ENCODE measurements at places on chromosomes 1 and 21.

DNA sequence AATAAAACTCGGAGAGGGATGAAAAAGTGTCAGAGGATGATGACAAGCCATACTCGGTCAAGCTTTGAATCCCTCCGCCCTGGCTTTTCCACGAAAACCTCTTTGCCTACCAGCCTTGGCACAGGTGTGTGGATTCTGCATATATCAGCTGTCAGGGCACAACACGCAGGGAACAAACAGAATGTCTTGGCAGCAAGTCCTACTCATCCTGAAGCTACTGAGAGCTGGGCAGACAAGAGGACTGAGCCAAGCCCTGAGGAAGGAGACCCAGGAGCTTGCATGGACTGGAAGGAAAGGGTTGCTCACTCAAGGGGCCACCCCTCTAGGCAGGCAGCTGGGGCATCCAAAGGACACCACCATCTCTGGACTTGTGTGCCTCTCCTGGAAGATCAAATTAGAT is 132.4 kb downstream of the HMGB4 start:
- no peak for DNase-seq

DNA sequence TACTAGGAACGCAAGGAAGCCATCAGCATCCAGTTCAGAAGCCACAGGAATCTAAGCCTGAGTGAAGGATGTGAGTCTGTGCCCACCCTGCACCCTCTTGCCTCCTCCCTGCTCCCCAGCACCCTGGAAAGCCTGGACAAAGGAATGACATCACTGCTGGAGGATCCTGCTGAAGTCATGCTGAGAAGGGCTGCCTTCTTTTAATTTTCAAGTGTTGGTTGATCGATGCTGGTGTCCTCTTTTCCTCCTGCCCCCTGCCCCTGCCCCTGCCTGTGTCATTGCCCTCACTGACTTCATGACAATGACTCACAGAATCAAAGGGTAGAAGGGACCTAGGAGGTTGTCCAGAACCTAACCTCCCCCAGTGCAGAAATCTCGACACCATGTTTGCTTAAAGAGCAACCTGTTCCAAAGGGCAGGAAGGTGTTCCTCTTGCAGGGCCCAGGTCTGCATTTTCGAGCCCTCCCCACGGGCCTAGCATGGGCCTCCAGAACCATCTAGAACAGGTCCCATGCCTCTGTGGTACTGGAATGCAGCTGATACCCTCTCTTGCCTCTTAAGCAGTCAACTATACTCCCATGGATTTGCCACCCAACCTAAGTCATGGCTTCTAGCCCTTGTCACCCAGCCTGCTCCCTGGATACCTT is 9.6 kb downstream of the DHRS3 start:
- DNase-seq = no peak

- DNase-seq = no peak
Measured at GRCh38 chr1:52917156-52917555, 4.4 kb downstream of the ECHDC2 start.

DNA sequence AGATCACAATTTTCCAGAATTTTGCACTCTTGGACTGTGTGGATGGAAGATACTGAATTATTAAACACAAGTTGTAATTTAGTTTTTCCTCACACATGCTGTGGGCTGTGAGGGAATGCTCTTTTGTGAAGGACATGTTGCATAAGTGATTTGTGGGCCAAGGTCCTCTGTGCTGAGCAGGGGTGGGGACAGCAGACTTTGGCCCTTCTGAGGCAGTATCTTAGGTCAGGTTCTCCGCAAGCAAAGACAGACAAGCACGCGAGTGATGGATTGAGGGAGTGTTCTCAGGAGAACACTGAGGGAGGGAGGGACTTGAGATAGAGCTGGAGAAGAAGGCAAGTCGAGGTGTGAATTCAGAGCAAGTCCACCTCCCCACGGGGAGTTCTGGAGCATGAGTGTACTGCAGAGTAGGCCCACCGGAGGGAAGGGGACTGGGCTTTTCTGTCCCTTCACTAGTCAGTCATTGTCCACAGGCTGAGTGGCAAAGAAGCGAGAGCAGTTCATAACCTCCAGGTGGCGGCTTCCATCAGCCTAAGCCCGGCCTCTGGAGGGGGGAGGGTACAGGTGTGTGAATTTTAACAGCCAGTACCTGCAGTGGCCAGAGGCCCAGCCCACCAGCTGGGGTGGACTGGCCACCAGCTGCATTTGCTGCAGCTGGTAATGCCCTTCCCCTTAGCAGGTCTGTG is 19.1 kb upstream of the CD101 start:
- peak; percentile 75 for DNase-seq

GRCh38 chr1:22252251-22252650 is 109.4 kb upstream of the WNT4 start:
- no peak for DNase-seq

- no peak for DNase-seq
Measured at GRCh38 chr1:63101336-63101735, 221.0 kb upstream of the FOXD3 start.

- DNase-seq = no peak
Measured at GRCh38 chr1:226643177-226643576, 94.6 kb downstream of the STUM start.

DNA sequence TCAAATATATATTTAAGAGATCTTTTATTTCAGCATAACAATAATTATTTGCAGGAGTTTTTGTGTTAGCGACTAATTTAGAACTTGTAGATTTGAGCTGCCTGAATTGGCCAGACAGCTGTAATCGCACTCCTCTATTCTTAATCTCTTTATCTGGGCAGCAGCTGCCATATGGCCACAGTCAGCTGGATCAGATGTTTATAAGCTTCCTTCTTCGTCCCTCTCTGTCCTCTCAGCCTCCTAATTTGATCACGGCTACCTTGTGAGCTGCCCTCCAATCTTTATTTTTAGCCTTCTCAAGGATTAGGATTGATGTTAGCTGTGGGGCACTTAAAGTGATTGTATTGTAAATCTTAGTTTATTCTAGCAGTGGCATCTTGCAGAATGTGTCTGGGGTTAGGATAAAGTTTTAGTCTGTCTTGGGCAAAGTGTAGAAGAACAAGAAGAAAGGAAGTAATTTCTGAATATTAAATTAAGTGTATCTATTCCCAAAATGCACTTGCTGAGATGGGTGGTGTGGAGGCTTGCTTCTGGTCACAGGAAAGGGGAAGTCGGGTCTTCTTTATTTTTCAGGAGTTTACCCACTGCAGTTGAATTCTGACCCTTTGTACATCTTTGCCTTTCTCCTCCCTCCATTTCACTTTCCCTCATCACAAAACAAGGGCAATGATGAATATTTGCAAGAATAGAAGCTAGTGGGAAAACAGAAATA is 1.1 kb downstream of the ZBTB18 start:
- DNase-seq = no peak

DNA sequence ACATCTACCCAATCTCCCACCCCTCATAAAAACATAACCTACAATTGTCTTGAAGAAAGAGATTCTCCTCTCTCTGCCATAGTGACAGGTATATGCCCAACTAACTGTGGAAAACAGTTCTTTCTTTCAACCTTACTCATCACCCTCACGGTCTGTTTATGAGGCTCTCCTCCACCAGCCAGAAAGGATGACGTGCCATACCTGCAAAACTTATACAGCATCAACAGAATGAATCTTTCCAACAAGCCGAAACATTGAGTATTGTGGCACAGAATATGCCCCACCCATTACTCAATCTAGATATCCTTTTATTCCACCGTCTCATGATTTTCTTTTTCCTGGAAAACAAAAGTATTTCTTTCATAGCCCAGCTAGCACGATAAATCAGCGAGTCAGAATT is 55.7 kb downstream of the RBM11 start:
- no peak for DNase-seq

DNA sequence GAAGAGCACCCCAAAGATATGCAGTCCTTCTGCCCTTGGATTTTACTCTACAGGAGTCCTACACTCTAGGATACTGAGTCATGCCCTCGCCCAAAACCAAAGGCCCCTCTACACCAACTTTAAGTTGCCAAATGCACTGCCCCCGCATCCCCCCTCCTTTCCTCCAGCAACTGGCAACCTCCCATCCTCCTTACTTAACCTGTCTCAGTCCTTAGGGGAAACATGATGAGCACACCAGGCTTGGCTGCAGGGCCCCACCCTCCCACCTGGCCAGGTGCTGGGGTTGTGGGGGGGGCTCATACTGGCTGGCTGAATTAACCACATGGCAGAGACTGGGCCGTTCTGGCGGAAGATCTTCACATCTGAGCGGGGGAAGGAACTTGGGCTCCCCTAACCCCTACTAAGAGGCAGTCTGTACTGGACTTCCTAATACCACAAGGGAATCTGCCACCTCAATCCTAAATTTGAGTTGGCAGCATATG is 1.2 kb downstream of the HDGF start:
- peak; percentile 74 for DNase-seq

GRCh38 chr1:209552406-209553264 is 30.9 kb upstream of the CAMK1G start:
- no peak for DNase-seq

DNA sequence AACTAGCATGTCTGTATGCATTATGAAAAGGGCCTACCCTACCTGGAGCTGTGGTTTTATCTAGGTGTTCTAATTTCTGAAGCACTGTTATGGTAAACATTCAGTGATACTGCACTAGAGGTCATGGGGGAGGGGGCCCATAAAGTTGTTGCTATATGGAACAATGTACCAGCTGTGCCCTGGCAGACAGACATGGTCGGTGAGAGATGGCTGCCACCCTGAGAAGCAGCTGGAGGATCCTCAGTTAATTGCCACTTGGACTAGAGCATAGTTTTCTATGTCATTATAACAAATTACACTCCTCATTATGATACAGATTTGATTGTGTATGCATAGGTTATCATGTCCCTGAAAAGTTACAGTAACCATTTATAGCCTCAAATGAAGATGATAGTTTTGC is 45.4 kb downstream of the ILDR2 start:
- DNase-seq = no peak

- DNase-seq = peak; percentile 57
Measured at GRCh38 chr1:178938959-178939317, 68.1 kb upstream of the ANGPTL1 start.

- DNase-seq = no peak
Measured at GRCh38 chr1:209733409-209734192, 22.3 kb upstream of the TRAF3IP3 start.

DNA sequence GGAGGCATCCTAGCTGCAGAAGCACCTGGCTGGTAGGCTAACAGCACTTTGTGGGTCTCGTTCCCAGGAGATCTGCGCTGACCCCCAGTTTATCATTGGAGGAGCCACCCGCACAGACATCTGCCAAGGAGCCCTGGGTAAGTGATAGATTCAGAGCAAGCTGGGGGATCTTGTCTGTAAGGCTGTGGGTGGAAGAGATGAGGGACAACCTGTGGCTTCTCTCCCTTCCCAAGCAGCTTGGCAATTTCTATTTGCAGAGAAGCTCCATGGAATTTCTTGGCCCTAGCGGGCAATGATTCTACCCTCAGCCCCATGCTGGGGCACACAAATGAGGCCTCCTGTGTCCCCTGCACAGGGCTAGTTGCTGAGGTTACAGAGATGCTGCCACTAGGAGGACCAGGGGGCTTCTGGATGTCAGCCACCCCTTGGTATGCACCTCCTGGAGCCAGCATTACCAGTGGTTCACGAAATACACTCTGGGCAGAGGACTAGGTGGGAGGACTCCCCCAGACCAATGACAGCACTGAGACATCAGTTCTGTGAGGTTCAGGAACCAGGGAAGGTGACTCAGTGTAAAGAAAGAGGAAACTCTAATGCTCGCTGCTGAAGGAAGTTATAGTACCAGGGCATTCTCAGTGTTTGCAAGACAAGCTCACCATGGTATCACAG is 5.5 kb downstream of the CAPN2 start:
- DNase-seq = no peak

DNA sequence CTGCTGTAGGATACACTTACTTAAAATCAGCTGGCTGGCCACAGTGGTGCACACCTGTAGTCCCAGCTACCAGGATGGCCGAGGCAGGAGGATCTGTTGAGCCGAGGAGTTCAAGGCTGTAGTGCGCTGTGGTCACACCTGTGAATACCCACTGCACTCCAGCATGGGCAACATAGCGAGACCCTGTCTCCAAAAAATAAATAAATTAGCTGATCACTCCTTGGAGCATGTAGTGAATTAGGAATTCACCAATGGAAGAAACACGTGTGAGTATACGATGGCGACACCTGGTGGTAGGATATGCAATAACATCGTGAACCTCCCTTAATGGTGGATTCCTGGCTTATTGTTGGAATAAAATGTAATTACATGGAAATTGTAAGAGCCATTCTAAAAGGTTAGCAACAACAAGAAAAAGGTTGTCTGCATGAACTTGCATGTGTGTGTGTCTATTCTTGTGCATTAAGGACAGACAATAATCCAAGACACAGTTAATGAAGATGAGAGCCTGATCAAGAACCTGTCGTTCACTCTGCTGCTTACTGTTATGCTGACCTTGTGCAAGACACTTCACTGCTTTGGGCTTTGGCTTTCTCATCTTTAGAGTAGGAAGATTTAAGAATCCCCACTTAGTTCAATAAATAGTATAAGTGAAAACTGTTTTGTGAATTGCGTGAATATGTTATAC is 38.6 kb upstream of the COX20 start:
- DNase-seq = peak; percentile 69

DNA sequence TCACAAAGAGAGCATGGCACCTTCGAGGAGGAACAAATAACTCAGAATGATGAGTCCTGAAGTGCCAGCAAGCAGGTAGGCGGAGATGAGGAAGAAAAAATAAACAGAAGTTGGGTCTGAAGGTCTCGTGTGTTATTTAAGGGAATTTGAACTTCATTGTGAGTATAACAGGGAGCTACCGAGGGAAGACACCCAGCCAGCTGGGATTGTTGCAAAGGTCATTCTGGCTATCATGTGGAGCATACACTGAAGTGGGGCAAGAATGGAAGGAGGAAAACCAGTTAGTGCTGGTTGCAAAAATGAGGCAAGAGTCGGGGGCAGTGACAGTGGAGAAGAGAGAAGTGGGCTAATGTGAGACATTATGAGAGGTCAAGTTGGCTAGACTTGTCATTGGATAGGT is 53.6 kb upstream of the RAP1A start:
- no peak for DNase-seq

DNA sequence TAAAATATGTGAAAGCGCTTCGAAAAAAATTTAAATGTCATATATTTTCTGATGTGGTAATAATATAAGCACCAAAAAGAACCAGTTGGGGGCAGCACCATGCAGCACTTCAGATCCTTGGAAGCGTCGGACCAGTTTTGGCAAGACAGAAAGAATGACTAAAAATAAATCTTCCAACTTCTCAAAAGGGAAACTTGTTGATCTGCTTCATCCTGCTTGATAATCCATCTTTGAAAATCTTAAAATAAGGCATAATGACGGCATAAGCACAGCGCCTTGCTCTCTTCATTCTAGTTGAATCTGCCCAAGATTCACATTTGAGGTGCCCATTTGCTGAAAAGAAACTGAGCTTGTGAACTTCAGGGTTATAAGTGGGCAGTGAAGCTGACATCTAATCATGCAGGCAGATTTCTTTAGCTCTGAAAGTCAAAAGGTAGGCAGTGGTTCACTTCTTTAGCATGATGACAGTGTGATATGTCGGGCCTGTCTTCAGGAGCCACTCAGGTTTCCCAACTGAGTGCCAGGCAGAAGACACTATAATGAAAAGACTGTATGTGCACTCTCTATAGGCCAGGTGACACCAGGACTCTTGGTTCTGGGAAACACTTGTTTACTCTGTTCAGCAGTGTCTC is 19.8 kb upstream of the MUTYH start:
- peak; percentile 71 for DNase-seq

- no peak for DNase-seq
Measured at GRCh38 chr1:70211541-70211940, 6.2 kb upstream of the LRRC40 start.

- no peak for DNase-seq
Measured at GRCh38 chr1:26996665-26997064, 3.2 kb downstream of the TRNP1 start.
